ENCODE measurements at places on chromosomes 7 and 10.

DNA sequence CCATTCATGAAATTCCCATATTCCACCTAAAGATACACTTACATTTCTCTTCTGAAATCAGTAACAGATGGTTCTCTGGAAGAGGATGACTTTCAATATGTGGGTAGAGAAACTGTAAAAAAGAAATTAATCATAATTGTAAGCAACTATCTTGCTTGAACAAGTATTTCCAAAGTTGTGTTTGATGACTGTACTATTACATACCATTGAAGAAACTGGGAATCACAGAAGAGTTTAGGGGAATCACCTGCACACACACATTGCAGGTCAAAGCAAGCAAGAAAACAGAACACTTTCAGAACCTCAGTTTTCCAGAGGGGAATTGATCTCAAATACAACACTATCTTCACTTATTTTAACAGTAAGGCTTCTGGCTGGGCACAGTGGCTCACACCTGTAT is 33.6 kb downstream of the GSAP start:
- no peak for DNase-seq

- DNase-seq, result no peak
Measured at GRCh38 chr7:149248777-149249176, 9.3 kb downstream of the ZNF212 start.

DNA sequence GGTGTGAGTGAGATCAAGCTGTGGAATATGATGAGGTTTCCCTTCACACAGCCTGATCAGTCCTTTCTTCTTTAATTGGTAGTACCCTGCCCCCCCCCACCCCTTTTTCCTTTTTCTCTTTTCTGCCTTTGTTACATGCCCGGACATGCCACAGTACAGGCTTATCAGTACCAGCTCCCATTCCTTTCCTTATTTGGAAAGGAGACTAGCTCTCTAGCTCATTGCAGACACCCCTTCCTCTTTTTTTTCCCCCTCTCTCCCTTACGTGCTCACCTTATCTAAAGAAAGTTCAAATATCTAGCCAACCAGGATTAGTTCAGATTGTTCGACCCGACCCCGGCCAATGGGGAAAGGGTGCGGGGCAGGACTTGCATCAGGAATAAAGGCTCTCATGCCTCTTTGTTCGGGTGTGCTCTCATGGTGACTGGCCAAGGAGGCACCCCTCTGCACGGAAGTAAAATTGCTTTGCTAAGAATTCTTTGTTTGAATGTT is 230.4 kb downstream of the ACTR3B start:
- DNase-seq, result no peak

DNA sequence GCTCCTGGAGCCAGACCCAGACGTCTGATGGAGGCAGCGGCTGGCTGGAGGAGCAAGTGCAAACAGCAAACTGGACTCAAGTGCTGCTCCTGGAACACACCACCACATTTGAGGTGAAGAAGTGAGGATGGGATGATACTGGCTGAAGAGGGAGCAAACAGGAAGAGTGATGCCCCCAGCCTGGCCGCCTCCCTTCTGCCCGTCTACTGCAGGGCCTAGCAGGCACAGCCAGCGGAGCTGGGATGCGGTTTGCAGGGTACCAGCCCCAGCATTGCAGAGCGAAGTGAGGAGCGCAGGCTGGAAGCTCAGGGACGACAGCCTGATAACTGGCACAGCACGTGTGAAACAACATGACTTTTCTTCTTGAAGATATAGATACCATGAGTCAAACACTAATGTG is 111.8 kb upstream of the ZNF32 start:
- no peak for DNase-seq

- DNase-seq, result no peak
Measured at GRCh38 chr7:37410305-37411229, 38.1 kb downstream of the ELMO1 start.

DNA sequence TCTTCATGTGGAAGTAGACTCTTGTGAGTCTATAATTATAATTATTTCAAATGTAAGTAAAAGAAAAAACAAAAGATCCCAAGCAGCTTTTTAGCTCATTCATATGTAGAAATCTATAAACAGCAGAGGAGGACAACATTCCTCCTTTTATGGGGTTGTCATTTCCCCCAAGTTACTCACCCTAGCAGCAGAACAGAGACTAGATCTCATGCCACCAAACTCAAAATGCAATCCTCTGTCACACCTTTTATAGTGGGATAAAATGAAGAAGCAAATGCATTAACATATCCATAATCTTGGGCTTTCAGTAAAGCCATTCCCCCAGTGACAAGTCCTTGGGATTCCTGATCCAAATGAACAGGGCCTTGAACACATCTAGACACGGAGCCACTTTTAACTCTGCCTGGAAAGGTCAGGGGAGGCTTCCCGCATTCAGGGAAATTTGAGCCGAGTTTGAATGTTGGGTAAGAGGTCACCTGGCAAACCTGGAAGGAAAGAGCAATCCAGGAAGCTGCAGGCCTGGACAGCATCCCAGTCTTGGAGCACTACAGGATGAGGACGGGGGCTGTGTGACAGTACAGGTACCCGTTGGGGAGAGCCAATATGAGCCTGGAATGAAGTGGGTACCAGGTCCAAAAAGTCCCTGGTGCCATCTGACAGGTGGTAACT is 76.4 kb downstream of the DOCK4 start:
- DNase-seq, result no peak

- no peak for DNase-seq
Measured at GRCh38 chr7:156021471-156021870, 209.2 kb upstream of the SHH start.

DNA sequence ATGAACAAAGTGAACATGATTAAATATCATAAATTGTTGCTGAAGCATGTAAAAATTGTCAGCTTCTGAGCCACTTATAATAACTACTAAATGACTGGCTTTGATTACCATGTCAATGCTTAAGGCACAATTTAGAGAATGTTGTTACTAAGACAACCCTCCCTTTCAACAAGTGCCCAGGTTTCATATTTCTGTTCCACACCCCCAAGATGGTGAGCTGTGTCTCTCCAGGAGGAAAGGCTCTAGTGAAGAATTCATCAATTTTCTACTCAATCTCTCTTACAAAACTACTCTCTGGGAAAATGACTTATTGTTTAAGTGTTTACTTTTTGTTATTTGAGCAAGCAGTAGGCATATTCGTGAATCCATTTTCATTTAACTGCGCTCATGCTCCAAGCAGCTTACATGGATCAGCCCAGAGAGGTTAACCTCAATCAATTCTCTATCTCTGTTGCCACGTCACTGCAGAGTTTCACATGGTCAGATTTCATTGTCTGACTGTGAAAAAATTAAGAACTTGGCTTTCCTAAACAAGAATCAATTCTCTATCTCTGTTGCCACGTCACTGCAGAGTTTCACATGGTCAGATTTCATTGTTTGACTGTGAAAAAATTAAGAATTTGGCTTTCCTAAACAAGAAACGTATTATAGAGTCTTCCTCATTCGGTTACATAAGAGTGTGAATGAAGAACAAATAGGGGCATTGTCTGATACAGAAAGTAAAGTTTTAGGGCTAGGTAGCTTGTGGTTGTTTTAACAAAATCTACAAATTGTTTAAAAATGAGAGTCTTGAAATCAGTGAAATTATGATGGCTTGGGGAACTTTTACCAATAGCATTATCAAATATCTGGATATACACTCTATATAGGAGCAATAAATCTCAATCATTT is 49.7 kb downstream of the CCDC71L start:
- DNase-seq, result no peak

DNA sequence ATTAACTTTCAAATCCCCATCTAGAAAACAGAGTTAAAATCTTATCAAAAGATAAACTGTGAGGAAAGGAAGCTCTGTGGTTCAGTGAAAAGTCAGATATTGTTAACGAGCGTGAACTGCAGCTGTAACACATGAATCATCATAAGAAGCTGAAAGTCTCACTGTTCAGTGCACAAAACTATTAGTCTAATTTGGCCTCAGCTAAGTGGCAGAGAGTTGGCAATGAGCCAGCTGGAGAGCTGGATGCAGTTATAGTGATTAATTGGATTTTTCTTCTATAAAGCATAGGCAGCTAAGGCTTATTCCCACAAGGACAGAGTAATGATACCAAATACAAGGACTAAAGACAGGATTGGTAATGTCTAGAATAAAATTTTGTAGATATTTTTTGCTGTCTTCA is 101.1 kb upstream of the ABCB5 start:
- peak; percentile 96 for DNase-seq

DNA sequence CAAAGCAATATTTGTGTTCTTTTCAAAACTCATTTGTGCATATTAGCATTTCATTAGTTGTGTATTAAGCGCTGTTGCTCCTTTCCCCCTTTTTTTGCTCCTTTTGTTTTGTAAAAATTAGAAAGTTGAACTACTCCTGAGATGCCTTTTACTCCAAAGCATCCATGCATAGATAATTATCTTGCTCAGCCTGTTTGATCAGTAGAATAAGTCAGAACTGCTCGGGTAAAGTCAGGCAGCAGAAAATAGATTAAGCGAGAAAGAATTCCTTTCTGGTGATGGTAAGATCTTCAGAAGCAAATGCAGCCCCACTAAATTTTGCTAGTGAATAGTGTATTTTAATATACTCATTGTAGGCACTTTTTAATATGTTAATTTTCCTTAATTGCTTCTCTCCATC is 227.1 kb downstream of the TEX36 start:
- DNase-seq, result no peak

DNA sequence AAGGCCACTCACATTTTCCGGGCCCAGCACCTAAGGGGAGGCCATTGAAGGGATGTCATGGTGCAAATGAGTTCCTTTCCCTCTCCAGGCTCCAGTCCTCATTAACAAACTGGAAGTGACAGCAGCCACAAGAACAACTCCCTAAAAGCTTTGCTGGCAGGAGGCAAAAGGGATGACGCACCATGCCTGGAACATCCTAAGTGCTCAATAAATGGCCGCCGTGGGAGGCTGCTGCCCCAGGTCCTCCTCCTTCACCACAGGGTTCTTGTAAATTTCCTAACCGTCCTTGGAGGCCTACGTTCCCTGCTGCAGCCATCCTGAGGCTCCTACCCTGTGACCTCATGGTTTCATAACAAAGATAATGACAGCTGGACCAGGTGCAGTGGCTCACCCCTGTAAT is 41.3 kb upstream of the CAMK1D start:
- no peak for DNase-seq

DNA sequence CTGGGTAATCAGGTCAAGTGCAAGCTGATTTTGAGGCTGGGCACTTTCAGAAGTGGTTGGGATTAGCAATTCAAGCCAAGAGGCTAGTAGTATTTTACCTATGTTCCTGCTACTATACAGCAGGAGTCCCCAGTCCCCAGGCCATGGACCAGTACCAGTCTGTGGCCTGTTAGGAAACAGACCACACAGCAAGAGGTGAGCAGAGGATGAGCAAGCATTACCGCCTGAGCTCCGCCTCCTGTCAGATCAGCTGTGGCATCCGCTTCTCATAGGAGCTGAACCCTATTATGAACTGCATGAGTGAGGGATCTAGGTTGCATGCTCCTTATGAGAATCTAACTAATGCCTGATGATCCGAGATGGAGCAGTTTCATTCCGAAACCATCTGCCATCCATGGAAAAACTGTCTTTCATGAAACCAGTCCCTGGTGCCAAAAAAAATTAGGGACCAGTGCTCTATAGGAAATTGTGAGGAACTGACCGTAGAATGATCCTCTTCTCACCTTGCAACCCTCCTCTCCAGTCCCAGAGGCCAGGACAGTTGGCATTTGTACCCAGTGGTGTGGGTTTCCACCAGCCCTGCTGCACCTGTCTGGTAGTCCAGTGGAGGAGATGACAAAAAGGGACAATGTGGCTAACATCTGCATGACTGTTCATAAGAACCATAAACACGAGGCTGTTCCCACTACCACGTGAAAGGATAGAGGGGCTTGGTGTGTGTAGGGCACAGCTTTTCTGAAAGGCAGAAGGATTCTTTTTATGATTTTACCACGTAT is 172.5 kb downstream of the KIAA1217 start:
- DNase-seq, result no peak

DNA sequence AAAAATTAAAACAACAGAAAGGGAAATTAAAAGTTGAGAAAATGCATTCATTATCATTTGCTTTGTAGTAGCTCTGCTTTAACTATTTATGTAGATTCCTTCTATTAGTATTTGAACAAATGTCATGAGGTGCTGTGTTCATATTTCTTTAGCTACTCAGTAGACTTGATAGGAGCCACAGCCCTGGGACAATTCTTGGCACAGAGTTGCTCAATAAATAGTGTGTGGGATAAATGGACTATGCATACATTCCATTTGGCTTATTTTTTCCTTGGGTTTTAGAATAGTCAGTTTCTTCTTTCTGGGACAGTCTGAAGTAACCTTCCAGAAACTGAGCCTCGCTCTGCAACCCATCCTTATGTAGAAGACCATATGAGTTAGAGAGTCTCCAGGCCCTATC is 13.4 kb downstream of the RPP30 start:
- DNase-seq, result no peak

DNA sequence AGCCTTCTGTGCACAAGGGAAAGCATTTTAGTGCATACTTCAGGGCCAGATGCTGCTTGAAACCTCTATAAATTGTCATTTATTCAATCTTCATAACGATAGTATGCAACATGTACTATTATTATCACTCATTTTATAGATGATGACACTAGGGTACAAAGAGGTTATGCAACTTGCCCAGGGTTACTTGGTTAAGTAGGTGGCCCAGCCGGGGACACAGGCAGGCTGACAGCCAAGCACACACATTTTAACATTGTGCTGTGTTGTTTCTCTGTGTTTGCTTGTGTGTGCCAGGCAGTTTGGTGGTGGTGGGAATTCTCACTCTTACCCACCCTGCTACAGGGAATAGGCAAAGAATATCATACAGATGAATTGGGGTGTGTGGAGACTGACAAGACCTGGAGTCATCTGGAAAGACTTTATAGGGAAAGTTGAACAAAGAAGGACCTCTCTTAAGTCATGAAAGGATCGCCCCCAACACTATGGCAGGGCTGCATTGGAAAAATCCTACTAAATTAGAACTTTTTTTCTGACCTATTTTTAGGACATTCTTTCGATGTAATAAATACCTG is 98.9 kb downstream of the MKX start:
- DNase-seq, result no peak

- no peak for DNase-seq
Measured at GRCh38 chr10:31179091-31179680, 139.8 kb upstream of the ZEB1 start.

DNA sequence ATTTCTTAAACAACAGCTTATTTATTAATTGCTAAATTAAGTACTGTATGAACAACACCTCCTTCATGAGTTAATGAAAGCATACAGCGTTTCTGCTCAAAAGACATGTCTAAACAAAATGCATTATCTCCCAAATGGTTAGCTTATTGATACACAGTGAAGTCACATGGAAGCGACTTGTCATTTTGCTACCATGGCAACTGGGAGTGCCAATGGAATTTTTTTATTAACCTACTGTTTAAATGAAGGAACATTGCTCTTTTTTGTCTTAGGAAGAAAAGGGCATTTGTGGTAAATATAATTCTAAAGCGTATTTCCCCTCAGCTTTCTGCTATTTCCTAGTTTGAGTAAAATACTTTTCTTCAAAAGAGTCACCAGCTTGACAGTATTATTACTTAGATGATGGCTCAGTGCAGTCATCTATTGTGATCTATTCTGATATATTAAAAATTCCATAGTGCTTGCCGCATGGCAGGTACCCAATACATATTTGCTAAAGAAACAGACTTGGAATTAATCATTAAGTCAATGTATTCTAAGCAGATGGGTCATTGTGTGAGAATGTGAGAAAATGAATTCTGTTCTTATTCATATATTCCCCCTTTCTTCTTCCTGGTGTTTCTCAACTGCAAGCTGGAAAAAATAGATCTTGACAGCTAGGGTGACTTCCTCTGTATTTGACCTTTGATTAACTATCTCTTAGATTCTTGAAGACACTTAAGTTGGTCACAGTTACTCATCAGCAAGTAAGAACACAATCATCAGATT is 818.3 kb downstream of the MAGI2 start:
- DNase-seq, result no peak

- peak; percentile 26 for DNase-seq
Measured at GRCh38 chr10:31034098-31034909, 2.6 kb upstream of the ZNF438 start.

GRCh38 chr7:33196221-33196620 is 66.9 kb downstream of the BBS9 start:
- peak; percentile 70 for DNase-seq
